ENCODE measurements at places on chromosomes 6 and 20.

DNA sequence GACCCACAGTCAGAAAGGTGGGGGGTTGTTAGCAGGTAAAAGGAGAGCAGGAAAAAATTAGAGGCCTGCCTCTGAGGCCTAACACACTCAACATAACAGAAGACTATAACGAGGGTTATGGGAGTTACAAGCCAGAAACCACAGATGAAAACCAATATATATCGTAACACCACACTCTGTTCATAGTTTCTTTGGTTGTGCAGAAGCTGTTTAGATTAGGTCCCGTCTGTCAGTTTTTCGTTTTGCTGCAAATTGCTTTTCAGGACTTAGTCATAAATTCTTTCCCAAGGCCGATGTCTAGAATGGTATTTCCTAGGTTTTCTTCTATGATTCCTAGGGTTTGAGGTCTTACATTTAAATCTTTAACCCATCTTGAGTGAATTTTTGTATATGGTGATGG lies 3.7 kb upstream of the MAP3K5 start:
- no peak for DNase-seq

DNA sequence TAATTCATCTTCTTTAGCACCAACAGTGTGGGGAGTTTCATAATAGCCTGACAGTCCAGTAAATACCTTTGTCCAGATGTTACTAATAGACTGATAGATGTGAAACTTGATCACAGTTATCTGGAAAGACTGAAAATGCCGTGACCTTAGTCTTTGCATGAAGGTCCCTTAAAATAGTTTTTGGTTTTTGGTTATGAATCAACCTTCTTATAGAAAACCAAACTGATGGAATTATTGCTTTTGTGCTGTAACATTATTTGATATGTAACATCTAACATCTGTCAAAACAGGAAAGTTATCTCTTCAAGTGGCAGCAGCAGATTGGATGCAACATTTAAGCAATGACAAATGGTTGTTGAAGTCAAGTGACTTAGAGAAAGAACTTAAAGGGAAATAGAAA lies 190.4 kb downstream of the DOK5 start:
- no peak for DNase-seq

GRCh38 chr20:60804240-60804917 lies 447.7 kb upstream of the CDH4 start:
- DNase-seq, result no peak

- no peak for DNase-seq
Measured at GRCh38 chr20:36895036-36895435, 19.1 kb downstream of the TLDC2 start.

GRCh38 chr20:59017493-59018231 lies 1.6 kb upstream of the TUBB1 start:
- DNase-seq, result no peak

DNA sequence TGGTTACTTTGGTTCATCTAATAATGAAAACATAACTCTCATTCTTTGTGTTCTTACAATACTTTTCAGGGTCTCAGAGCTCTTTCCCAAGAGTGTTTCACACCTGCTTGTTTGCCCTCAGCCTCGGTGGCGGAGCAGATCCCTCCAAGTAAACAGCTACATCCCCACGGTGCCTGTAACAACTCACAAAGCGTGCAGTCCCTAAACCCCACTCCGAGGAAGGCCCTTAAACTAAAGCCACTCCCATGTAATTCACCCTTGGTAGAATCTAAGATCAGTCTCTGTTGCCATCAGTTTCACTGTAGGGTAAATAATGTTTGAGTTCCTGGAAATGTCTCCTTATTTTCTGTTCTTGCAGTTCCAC lies 101.1 kb downstream of the TFAP2A start:
- DNase-seq, result no peak

- no peak for DNase-seq
Measured at GRCh38 chr6:37017606-37018197, 12.2 kb downstream of the FGD2 start.

GRCh38 chr20:25544311-25544710 lies 41.0 kb downstream of the NINL start:
- DNase-seq, result no peak

DNA sequence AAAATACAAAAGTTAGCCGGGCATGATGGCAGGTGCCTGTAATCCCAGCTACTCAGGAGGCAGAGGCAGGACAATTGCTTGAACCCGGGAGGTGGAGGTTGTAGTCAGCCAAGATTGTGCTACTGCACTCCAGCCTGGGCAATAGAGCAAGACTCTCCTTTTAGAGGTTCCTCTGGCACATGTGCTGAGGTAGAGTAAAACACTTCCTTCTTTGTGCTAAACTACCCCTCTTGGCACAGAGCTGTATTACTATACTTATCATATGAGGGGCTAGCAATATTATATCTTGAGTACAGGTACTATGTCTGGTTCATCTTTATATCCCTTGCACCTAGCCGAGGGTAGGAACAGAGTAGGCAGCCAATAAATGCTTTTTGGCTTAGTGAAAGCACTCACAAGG lies 40.2 kb upstream of the SAMHD1 start:
- no peak for DNase-seq

DNA sequence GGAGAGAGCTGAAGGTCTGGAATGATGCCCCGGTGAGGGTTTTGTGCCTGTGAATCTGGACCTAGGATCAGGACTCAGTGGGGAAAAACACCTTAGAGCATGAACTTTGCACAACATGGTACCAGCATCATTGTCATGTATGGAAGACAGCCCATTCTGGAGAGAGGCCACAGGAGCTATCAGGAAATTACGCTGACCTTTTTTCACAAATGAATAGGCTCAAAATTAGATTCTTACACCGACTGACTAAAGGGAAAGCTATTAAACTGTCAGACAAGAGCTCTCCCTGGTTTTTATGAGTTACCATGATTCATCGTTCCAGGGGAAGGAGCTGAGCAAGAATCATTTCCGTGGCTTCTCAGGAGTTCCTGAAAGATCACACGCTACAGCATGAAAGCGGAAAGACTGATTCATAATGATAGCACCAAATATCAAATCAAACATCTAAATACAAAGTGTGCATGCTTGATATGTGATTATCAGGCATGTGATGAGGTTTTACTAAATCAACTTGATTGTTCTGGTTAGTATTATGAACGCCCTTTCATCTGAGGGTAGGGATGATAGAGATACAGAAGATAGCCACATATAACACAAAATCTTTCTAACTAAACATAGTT lies 224.9 kb upstream of the SMLR1 start:
- DNase-seq, result no peak

DNA sequence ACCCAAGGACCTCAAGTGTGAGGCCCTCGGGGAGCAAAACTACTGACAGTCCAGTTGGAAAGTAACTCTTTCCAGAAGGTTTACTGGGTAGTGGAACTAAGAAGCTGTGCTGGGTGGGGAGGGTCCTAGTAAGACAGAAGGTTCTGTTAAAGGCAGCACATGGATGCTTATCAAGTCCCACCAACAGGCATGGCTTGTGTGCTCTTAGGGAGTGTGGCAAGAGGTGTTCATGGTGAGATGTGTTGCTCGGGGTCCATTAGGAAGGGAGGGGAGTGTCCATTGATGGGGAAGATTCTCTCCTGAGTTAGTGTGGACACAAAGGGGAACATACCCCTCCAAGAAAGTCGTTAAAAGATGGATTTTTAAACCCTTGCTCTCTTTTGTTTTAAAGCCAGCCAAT lies 120.6 kb downstream of the LY86 start:
- no peak for DNase-seq

GRCh38 chr6:1313767-1314503 lies 2.0 kb downstream of the FOXQ1 start:
- DNase-seq, result no peak

- no peak for DNase-seq
Measured at GRCh38 chr6:57134954-57135353, 37.2 kb upstream of the BAG2 start.

DNA sequence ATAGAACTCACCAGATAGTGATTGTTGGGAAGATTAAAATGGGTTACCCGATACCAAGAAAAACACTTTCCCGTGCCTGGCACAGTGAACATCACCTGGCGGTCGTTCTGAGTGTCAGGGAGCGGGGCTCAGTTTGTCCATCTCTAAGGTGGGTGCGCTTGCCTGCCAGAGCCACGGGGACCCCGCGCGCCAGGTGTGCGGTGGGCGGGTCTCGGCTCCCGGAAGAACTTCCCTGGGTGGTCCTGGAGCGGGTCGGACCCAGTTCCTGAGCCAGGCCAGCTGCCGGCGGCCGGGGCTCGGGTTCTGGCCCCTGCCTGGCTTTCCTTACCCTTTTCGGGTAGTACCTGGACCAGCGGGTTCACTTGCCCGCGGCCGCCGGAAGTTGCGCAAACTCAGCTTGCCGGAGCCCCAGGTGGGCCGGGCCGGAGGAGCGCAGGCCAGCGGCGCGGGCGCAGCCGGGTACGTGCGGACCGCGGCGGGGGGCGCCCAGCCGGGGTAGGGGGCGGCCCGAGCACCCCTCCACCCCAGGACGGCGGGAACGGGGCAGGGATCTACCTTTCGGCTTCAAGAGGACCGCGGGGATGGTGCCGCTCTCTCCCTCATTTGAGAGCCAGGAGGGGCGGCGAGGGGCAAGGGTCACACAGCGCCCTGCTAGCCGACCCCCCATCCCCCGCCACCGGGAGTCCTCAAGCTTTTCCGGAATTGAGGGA lies 7.5 kb downstream of the FAM110A start:
- no peak for DNase-seq

GRCh38 chr20:23602699-23603098 lies 3.0 kb downstream of the CST9 start:
- DNase-seq, result no peak

- peak; percentile 72 for DNase-seq
Measured at GRCh38 chr20:50478162-50478990, 31.8 kb upstream of the PTPN1 start.

GRCh38 chr6:78487401-78487800 lies 379.9 kb upstream of the IRAK1BP1 start:
- no peak for DNase-seq
